ENCODE measurements at places on chromosomes 1 and 21.
A peak's percentile ranks its signal among the peaks of the same experiment; 100 is the strongest.

GRCh38 chr1:117286562-117286961 is 75.8 kb upstream of the VTCN1 start:
- DNase-seq, result no peak

GRCh38 chr1:210541680-210542358 is 213.1 kb downstream of the HHAT start:
- DNase-seq, result no peak

GRCh38 chr21:44923480-44924084 is 2.9 kb upstream of the ITGB2 start:
- DNase-seq, result no peak

DNA sequence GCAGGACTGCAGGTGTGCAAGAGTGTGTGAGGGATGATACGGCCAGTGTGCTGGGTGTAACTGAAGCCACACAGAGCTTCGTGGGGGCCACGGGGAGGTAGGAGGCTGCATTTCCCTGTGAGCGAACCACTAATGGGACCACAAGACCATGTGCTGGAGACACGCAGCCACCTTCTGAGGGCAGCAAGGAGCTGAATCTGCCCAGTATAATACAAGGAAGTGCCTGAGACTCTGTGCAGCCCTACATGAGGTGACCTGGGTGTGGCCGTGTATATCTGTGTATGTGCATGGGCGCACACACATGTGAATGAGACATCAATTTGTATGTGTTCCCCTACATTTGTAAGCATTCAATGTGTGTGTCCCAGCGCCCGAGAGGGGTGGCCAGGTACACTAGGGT is 50.8 kb downstream of the CHD5 start:
- no peak for DNase-seq

DNA sequence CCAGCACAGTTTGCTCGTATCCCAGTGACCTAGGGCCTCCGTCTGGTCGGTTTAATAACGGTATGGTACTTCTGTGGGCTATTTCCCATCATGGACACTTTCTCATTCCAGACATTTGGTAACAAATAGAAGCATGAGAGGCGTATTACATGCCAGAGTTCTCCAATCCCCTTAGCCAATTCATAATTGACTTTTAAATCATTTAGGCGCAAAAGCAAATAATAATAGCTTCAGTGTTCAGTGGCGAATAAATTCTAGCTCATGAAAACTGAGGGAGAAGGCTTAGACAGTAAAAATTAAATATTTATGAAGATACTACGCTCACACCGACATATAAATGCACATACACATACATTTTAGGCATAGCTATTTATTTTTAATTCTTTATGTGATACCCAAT is 50.6 kb downstream of the CD247 start:
- no peak for DNase-seq

- DNase-seq, result no peak
These were observed 14.2 kb upstream of the TTC22 start for GRCh38 chr1:54815086-54815876.

DNA sequence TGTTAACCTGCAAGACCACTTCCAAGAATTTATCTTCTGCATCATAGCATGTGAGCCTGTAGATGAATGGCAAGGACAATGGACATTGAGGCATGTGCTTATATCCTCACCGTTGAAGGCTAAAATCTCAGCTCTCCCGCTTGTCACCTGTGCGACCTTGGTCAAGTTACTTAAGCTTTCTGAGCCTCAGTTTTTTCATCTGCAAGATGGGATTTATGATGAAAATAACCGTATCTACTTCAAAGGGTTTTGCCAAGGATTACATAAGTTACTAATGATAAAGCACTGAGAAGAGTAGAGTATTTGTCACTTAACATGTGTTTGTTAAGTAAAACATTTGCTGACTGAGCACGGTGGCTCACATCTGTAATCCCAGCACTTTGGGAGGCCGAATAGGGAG is 14.9 kb downstream of the RAP1GAP start:
- no peak for DNase-seq

DNA sequence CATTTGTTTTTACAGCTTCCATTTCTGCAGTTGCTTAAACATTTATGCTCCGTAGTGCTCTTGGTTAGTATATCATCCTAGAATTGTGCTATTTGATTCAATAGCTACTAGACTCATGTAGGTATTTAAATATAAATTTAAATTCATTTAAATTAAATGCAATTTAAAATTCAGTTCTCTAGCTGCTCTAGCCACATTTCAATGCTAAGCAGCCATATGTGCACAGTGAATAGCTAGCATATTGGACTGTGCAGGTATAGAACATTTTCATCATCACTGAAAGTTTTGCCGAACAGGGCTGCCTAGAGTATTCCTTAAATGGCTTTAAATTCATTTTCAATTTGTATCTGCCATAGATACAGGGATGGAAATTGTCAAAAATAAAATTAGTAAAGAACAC is 32.5 kb downstream of the CELF3 start:
- no peak for DNase-seq

DNA sequence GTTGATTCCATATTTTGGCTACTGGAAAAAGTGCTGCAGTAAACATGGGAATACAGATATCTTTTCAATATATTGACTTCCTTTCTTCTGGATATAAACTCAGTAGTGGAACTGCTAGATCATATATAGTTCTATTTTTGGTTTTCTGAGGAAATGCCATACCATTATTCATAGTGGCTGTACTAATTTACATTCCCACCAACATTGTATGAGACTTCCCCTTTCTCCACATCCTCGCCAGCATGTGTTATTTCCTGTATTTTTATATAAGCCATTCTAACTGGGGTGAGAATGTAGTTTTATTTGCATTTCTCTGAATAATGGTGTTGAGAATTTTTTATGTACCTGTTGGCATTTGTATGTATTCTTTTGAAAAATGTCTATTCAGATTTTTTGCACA is 385.2 kb downstream of the NUF2 start:
- no peak for DNase-seq

DNA sequence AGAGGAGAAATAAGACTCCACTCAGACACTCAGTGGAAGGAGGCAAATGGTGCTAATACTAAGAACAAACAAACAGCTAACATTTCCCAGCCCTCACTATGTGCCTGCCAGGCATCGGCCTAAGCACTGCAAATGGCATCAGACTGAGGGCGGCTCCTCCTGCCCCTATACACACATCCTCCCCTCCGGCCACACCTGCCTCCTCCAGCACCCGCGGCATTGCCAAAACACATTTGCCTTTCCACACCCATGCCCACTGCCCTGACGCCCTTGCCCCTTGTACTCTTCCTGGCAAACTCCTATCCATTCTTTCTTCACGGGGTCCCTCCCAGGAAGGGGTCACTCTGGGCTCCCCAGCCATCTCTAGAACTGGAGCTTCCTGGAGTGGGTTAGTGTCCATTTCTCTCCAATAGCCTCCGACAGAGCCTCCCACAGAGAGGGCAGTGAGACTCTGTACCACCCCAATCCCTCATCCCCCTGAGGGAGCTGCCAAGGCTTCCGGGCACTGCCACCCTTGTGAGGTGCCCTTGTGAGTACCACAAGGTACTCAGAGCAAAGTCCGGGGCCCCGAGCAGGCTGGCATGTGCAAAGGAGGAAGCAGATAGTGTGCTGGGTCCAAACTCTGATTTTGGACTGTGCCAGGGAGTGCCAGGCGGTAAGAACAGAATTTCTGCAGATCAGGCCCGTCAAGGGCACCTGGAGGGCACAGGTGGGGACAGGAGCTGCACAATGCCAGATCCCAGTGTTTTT is 959 bp downstream of the AKR7A3 start:
- no peak for DNase-seq

DNA sequence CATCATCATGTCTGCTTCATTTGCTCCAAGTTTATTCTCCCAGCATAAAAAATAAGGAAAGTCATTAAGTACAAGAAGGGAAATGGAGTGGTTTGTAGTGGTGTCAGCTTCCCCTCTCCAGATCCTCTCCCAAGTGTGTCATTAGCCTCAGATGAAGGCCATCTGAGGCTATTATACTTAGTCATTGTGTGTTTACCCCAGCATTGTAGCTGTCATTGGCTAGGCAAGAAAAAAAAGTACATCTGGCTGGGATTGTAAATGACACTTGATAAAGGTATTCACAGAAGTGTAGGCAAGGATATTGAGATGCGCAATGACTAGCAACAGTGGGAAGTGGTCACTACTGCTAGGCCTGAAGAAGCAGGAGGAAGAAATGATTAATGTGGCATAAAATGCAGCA is 316.9 kb upstream of the SGIP1 start:
- DNase-seq, result no peak

GRCh38 chr1:19644681-19645410 is 735 bp downstream of the NBL1 start:
- no peak for DNase-seq

DNA sequence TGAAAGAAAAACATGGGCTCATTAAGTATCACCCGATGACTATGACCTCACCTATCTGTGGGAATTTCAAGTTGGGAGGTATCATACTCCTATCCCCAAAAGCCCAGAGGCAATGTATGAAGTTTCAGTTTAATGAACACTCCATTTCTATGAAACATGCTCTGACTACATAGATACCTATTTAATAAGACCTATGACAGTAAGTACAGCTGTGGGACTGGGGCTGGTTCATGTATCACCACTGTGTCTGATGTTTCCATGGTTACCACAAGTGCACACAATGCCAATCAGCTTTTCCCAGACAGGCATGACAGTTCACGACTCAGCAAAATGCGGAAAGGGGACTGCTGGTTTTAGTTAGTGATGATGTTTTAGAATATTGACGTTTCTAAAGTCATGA is 167.7 kb downstream of the SIPA1L2 start:
- no peak for DNase-seq

DNA sequence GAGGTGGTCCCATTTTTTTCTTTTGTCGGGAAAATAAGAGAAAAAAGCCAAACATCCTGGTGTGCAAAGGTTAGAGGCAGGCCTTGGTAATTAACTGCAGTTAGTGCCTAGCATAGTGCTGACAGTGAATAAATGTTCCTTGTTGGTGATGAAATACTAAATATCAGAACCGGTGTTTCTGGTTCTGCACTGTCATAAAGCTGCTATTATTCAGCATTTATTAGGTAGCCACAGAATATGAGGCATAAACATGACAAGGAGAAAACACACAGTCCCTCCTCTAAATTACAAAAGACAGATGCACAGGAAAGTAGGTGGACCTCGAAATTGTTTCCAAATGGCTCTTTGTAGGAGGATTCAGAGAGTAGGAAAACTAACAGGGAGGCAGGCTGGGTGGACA is 122.0 kb upstream of the ADGRL2 start:
- DNase-seq, result no peak

- DNase-seq, result no peak
These were observed 11.7 kb downstream of the SOD1 start for GRCh38 chr21:31671146-31671716.

DNA sequence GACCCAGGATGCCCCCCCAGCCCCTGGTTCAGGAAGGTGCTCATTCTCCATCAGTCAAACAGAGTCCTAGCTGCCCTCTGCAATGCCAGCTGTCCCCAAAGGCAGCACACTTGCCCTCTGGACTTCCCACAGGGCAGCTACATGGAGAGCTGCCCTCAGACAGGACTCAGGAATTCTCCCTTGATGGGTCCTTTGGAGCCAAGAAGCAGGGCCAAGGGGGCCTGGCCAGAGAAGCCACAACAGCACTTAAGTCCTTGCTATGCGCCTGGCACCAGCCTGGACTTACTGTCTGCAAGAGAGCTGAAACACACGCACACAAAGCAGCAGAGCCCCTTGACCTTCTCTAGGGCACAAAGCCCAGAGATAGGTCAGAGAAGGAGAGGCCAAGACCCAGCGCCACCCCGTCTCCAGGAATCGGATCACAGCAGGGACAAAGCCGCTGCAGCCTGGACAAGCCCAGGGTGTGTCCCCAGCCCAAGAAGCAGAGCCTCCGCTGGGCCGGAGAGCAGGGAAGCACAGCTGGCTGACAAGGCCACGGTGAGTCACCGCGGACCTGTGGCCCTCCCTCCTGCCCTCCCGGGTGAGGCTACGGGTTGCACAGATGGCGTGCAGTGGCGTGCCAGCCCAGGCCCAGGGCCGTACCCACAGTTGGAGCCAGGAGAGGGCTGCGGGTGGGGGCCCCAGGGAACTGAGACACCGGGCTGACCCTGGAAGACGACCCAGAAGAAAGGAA is 1.7 kb downstream of the WNT9A start:
- DNase-seq, result no peak

GRCh38 chr1:156815307-156815826 is 1.3 kb downstream of the SH2D2A start:
- no peak for DNase-seq

DNA sequence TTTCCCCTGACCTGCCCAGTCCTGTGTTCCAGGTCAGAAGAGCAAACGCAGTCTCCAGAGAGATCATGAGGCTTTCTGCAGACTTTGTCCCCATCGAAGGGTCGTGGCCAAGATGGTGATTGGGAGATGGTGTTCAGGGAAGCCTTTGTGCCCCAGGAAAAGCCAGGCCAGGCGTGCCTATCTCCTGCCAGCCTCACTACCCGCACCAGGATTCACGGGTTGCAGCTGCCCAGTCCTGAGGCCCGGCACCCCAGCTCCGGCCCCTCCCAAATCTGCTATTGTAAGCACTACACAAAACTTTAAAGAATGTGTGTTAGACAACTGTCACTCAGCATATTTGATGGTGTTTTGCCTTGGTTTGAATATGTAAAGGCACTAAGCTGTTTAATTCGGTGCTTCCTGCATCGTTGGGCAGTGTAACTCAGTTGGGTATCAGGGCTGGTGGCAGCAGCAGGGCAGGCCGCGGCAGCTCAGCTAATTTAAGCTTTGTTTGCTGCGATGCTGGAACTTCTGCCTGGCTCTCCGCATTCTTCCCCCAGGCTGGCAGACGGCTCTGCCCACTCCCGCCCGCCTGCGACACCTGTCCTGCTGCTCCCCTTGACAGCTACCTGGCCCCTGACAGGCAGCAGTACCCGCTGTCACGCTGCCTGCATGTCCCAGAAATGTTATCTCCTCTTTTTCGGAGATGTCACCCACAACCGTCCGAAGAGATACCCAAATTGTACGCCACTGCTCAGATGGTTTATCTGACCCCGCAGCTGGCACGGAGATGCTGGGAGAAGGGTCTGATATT is 209.0 kb upstream of the VAMP3 start:
- DNase-seq, result no peak

GRCh38 chr1:109910963-109911798 is 532 bp downstream of the CSF1 start:
- DNase-seq, result no peak

DNA sequence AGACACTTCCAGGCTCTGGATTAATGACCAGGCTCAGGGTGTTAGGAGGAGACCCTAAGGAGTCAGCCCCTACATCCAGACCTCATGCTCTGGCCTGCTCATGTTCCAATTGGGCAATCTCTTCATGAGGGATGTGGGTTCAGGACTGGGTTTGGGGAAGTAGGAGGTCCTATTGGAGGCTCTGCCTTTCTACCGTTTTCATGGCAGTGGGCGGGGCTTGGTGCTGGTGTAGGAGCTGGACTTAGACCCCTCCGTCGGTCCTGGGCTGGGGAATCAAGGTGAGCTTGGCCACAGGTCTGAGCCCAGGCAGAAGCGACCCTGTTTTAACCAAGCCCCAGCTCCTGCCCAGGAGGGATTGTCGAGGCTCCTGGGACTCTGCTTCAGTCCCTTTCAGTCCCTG is 123.4 kb downstream of the PRDM16 start:
- no peak for DNase-seq

- DNase-seq, result peak; percentile 38
These were observed 35.8 kb upstream of the LMO4 start for GRCh38 chr1:87292684-87293493.

- no peak for DNase-seq
These were observed 302.0 kb downstream of the DUSP10 start for GRCh38 chr1:221439747-221440501.

GRCh38 chr1:81662913-81663526 is 137.7 kb upstream of the ADGRL2 start:
- no peak for DNase-seq

- no peak for DNase-seq
These were observed 3.5 kb upstream of the MRPL24 start for GRCh38 chr1:156744344-156744743.
